ENCODE measurements at places on chromosomes 6 and 20.

DNA sequence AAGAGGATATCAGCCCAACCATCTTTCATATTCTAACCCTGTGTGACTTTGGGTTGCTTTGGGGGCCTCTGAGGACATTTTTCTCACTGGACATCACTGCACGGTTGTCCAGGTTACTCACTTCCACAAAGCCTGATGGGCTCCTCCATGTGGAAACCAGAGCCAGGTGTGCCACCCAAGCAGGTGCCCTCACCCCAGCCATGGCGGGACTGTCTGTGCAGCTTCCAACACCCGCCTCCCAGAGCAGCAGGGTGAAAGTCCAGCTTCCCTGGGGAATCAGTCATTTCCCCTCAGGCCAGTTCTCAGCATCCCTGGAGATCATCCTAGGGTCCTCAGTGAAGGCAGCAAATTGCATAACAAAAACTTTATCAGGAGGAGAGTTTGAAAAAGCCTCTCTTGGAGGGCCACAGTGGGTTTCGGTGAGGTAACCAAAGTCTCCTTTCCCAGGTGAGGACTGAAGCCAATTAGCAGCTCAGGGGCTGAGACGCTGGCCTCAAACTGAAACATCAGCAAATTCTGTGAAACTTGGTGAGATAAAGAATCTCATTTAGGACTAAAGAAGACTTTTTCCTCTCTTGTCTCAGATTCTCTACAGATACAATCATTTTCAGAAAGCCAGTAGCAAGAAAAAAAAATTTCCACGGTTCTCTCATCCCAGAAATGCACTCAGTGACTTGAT, 289.6 kb upstream of the CDH4 start:
- no peak for DNase-seq

DNA sequence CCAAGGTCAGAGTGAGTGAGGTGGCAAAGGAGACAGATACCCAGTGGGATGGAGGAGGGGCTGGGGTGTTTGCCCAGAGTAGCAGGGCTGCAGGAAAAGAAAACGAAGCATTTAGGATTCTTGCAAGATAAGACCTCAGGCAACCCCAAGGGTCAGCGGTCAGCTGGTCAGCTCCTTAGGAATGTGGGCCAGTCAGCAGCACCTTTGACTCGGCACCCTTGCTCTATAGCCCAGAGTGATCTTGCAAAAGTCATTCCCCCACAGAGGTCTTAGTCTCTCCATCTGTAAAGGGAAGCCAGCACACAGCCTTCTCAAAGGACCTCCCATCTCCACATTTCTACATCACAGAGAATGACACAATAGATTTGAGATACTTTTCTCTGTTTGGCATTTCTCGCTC, 56.7 kb downstream of the VEGFA start:
- DNase-seq: no peak

DNA sequence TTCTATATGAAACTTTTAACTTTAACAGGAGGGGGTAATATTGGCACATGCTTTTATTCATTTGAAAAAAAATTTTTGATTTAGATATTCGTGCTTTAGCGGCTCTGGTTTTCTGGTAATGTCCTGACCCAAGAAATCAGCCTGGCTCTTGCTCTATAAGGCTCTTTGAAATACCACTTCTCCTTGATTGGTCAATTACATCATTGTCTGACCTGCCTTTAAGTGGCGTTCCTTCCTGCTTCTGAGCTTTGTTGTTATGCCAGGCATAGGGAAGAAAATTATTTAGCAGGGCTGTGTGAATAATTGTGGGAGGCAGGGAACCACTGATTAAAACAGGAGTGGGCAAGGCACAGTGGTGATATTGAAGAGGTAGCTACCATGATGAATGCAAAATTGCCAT, 3.9 kb downstream of the RNF144B start:
- DNase-seq: no peak

GRCh38 chr20:60091861-60092260, 133.6 kb downstream of the CDH26 start:
- DNase-seq: no peak

- DNase-seq: no peak
Measured at GRCh38 chr20:56861590-56861989, 232.5 kb downstream of the TFAP2C start.

DNA sequence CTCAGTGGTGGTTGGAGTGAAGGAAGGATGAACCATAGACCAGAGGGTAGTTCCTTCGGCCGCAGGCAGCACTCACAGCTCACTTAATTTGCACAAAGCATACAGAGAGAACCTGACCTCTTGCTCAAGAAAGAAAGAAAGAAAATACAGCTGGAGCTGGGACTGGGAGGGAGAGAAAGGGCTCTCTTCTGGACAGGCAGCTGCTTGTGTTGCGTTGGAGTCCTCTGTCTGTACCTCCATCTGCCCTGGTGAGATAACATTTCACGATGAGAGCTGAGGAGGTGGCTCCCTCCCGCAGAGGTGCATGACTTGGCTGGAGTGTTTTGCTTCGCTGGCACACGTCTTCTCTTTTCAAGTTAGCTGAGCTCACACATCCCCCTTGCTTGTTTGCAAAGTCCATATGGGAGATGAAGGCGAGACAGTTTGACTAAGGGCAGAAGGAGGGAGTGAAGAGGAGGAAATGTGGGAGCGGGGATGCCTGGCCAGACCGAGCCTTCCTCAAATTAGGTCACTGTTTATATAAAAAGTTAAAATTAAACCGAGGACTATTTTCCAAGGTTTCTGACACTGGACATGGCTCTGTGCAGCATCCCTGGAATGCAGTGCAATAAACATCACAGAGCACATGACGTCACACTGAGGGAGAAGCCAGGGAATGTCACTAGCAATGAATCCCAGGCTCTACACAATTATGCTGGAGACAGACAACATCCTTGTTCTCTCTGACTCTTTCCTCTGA, 359.4 kb downstream of the CD83 start:
- DNase-seq: no peak

- DNase-seq: no peak
Measured at GRCh38 chr20:53163486-53163885, 191.3 kb downstream of the TSHZ2 start.

- no peak for DNase-seq
Measured at GRCh38 chr6:138550346-138550767, 51.1 kb upstream of the NHSL1 start.

GRCh38 chr6:119240257-119241110, 109.1 kb downstream of the MAN1A1 start:
- DNase-seq: no peak

DNA sequence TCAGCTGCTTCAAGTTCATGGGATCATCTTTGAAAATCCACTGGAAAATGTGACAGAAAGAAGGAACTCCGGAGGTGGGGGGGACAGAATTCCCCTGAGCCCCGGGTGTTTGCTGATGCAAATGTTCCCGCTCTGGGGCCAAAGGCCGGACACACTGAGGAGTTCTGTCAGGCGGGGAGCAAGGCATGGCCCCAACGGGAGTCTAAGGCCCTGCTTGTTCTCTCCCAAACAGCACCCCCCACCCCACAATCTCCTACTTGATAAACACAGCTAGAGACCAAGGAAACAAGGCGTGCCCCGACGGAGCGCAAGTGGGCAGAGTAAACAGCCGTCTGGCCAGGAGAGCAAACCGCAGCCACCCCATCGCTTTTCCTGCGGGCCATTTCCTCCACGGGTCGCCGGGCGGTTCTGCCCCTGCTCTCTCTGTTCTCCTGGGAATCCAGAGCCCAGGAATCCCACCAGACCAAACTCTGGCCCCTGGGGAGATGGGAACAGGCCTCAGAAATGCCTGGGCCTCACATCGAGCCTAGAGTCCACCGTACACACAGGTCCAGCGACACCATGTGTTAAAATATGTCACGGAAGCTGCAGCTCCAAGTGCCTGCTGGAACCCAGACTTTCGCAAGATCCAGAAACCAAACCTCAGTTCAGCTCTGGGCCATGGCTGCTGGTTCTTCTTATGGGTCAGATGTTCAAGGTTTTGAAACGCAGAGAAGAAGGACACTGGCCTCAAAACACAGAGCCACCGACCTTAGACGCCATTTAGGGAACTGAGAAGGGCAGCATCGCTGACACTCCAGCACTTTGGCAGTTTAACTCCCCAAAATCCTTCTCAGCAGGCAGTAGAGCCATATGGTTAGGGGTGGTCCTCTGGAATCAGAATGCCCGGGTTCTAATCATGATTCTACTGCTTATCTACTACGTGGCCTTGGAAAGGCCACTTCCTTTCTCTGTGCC, 104.2 kb downstream of the PREX1 start:
- DNase-seq: no peak

DNA sequence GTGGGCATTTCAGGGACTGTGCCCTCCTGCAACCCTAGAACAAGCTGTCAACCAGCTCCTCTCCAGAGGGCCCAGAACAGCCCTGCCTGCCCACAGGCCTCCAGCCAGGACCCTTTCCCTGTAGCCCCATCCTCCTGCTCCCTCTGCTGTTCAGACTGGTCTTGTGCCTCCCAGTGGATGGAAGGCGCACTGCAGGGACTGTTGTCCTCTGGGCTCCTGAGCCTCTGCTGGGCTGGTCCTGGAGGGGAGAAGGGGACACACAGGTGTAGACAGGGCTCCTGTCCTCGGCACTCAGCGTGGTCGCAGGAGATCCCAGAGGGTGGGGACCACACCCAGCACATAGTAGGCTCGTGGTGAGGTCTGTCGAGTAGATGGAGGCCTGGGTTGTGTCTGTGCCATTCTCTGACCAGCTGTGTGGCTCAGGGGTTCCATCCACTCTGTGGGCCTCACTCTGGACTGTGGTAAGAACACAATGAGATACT, 11.5 kb downstream of the ITPR3 start:
- peak; percentile 36 for DNase-seq

DNA sequence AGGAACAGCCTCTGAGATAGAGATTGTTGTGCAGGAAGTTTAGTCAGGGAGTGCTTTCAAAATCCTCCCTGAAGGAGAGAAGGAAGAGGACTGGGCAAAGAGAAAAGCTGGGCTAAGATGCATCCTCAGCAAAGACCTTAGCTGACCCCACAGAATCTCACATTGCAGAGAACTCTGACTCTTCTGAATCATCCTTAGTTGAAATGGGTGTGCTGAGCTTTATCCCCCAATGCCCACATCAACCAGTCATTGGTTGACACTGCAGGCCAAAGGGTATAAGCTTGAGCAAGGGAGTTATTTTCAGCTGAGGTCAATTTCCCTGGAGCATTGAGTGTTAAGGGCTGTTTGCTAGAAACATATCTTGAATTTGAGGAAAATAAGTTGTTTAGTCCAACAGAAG, 732.2 kb downstream of the CBLN4 start:
- no peak for DNase-seq

DNA sequence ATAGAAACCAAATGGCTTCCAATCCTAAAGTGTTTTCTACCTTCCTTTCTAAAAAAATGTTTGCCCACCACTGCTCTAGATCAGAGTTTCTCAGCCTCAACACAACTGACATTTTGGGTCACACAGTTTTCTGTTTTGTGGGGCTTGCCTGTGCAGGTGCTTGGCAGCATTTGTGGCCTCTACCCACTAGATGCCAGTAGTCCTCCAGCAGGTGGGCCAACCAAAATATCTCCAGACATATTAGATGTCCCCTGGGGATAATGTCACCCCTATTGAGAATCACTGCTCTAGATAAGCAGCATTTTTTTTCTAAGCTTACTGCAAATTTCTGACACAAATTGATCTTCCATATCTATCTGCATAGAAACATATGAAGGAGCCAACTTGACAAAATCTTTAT, 26.3 kb upstream of the EPM2A start:
- DNase-seq: no peak

GRCh38 chr20:36062799-36063198, 91.7 kb upstream of the EPB41L1 start:
- DNase-seq: no peak

- DNase-seq: no peak
Measured at GRCh38 chr20:13008761-13009681, at the start of gene SPTLC3. SPTLC3 (plus strand) TSS chr20:13008972; CDS start chr20:13009268, 296 bp downstream.

DNA sequence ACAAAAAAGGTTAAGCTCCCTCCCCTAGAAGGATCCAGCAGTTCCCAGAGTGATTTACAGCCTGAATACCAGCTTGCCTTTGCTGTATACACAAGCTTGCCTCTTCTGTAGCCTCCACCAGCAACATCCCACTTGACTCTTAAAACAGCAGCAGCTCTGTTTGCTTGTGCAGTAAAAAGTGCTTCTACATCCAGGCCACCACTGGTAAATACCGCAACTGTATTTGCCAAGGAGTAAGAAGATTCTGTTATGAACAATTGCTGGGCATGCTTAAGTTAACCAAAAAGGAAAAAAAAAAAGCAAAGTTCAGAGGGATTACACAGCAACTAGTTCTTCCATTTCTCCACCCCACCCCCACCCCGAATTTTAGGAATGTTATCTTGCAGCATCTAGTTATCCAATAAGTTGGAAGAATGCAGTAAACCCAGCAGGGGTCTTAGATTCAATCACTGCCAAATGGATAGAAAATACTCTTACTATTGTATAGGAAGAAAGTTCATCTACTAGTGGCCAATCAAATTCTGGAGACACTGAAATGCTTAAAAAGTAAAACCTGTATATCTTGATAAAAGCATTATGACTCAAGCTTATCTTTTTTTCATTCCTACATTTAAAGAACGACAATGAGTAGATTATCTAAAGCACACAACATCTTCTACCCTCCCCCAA, 4.8 kb downstream of the SALL4 start:
- DNase-seq: no peak

GRCh38 chr20:22825546-22825945, 209.6 kb upstream of the SSTR4 start:
- DNase-seq: no peak

DNA sequence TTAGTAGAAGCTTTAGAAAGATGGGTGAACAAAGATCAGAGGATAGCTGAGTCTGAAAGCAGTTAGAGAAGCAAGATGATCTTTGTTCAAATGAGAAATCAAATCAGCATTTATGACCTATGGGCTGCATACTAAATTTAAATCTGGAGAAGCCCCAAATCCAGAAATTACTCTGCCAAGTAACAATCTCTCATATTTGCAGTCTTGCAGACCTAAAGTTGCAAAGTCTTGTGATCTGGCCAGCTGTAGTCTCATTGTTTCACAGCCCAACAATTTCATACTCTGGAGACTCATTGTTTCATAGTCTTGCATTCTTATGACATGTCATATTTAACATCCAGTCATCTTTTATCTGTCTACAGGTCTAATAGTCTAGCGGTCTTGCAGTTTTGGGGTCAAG, 364.9 kb upstream of the RSPO3 start:
- no peak for DNase-seq

DNA sequence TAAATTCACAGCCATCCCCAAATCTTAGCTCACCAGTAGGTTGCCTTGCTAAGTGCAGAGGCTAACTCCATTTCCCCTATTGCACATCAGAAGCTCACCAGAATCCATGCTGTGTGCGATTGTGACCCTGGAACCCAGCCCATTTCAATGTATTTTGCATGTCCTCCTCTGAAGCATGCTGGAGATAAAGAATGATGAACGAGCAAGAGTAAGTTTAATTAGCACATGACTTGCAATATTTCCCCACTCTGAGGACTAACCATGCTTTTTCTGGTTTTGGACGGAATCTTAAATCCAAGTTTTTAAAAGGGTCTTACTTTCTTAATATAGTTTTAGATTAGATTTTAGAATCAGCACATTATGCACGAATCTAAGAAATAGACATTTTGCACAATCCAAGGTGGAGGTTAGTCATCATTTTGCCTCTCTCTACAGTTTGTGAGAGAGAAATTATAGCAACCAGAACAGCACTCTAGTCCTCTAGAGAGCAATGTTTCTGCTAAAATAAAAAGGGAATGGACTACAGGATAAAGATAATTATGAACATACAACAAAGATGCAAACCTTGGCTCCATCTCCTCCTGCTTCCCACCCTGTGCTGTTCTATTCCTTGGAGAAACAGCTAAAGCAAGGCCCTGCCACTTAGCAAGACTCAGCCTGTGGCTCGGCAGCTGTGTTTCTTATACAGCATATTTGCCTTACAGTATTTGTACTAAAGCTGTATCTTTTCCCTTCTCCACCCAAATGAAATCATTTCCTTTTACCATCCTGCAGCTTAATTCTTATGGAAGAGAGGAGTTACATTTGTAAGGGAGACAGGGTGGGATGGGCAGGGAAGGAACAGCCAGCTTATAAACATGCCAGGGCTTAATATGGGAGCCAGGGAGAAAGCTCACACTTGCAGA, 24.9 kb upstream of the LAMA4 start:
- no peak for DNase-seq
